T-cell (primary cell): ENCODE measurements at places on chromosomes 7 and 10.

GRCh38 chr10:24916365-24916764 lies 36.0 kb downstream of the PRTFDC1 start:
- no peak for DNase-seq

GRCh38 chr7:75924889-75925288 lies 9.9 kb downstream of the POR start:
- DNase-seq = no peak

- no peak for DNase-seq
Observed at GRCh38 chr7:74217455-74218342, 7.9 kb downstream of the LAT2 start.

- no peak for DNase-seq
Observed at GRCh38 chr10:18859659-18860058, 188.9 kb upstream of the MALRD1 start.

DNA sequence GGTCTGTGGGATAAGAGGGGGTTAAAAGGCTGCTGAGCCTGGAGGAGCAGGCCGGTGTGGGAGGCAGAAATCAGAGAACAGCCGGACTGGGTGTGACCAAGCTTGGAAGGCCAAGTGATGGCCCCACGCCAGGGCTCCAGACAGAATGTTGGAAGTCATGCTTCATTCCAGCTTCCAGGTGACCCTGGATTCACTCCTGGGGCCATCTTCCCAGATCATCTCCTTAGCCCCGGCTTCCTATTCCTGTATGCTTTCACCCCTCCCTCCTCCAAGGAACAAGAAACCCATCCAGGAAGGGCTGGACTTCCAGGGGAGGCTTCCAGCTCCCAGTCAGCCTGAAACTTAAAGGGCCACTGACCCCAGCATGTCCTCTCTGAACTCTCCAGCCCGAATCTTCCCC lies 1.0 kb downstream of the INMT start:
- no peak for DNase-seq
